Upper lobe of left lung (tissue), 6 donors: ENCODE measurements at places on chromosomes 6 and 20. TPM values are rescaled to one million over a fixed set of nuclear protein-coding genes. Genes with fewer than 3 reads are reported as not detected.

Gene PCED1A
- 82.6 TPM for total RNA-seq

DNA sequence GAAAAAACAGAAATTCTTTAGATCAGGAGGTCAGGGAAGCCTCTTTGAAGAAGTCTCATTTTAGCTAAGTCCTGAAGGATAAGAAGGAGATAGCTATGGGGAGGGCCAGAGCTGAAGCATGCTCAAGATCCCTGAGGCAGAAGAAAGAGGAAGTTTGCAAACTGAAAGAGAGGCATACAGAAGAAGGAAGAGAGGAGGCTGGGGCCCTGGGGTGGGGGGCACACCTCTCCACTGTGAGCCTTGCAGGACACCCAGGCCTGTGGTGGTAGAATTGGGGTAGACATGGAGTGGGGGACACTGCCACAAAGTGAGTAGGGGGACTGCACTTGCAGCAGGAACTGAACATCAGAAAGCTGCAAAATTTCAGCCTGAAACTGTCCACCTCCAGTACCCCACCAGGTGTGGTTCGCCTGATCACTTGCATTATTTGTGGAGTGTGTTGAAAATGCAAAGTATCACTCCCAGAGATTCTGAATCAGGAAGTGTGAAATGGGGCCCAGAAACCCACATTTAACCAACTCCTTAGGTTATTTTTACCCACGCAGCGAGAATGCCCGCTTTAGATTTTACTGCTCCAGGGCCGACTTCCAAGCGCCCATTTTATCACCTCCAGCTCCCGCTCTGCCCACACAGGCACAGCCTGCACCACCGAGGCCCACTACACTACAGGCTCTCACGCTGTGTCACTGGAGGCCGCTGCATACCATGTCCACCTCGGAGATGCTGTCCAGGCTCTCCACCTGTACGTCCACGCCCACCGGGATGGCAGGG, 44.0 kb downstream of the GABRR2 start:
- no peak for DNase-seq

Gene TMEM217
- total RNA-seq, result 0.67 TPM

DNA sequence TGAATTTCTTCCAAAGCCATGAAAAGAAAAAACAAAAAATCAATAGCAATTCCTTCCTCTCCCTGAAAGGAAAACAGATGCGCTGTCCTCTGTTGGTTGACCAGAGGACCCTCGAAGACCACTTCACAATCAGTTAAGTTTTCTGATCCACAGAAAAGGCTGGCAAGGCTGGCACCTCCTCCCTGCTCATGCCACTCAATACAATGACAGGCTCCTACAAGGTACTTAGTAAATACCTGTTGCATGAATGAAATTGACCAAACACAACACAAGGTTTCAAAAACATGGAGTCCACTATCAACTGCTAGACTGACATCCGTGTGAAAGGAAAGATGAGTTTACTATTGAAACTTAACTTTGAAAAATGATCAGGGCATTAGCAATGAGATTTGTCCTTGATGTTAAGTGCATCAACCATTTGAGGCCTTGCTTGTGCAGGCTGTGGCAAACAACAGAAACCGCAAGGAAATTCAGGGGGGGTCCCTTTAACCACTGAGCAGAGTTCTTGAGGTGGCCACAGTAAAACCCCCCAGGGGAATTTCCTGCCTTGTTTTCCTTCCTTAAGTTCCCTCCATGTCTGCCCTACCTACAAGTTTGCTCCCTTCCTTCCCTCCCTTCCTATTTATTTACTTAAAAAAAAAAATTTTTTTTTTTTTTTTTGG, 27.9 kb upstream of the RTF2 start:
- DNase-seq, result no peak

DNA sequence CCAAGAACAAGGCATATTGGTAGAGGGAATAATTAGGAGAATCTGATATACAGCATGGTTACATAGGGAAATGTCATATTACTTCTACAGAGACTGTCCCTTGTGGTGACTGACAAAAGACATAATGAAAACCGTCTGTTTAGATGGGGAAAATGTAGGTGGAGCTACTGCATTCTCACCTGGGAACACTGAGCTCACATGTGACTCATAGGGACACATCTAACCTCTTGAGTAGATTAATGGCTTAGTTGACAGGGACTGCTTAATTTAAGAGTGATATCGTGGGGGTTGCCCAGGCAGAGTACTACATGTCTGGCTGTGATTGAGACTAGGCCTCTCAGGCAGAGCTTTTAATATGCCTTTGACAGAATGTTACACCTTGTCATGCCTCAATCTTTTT, 235.3 kb upstream of the ZFP64 start:
- DNase-seq, result no peak

- peak; percentile 87 for DNase-seq
These were observed 24.1 kb upstream of the MAP3K7 start for GRCh38 chr6:90610751-90611542.

DNA sequence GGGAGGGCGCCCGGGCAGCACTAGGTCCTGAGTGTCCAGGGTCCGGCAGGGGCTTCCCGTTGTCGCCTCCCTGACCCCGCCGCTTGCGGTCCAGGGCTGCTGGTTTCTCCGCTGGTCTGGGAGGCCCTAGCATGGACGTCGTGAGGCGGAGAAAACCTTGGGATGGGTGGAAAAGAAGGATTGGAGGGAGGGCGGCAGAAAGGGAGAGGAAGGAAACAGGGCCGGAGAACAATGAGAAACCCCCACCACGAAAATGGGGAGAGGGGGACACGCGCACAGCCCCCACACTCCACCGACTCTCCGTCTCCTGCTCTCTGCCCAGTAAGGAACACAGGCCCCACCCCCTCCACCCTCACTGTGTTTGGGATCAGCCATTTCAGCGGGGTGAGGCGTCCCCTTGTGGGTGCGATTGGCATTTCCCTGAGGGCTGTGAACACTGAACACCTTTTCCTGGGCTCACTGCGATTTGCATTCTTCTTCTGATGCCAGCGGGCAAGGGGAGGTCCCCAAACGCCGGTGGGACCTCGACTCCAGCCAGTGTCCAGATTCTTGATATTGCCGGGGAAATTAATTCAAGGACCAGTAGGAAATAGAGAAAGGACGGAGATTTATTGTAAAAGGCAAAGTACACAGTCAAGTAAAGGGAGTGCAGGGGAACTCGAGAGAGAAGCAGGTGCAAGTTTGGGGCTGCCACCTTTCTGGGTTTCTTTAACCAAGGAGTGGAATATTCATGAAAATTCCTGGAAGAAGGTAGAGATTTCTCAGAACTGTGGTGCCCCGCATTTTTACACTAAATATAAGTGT, 3.3 kb upstream of the RAET1G start:
- no peak for DNase-seq

DNA sequence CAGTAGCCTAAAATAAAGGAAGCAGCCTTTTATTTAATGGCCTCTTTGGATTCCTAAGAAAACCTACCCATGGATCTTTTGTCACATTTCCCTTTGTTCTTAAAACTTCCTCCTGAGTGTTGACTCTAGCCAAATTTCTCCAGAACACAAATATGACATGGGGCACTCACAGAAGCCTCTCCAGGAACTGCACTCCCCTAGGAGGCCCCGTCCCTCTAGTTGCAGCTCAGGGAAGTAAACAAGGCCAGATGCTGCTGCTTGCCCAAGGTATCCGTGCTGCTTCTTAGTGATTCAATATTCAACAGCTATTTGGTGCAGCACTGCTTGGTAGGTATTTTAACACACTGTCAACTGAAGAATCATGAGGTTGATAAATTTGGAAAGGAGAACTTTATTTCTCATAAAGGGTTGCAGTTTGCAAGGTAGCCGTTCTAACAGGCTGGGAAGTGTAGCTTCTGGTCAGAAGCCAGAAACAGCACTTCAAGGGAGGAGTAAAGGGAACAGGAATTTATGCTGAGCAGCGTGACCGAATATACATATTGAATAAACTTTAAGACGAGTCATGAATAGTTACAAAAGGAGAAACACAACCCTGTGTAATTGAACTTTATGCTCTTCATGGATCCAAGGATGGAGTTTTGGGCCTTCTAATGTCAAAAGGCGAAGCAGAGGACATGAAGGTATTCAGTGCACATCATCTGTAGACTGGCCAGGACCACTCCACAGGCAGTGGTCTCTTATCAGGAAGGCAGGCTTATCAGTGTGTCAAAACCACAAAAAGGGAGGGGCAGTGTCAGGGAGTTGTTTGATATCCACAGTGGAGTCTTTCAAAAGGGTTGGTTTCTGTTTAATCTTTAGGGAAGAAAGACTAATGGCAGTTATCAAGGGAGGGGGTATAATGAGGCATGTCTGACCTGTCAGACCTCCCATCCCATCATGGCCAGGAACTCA, 63.3 kb downstream of the CD24 start:
- DNase-seq, result no peak

Gene IPCEF1
- total RNA-seq, result 4.7 TPM
